ENCODE measurements at places on chromosomes 5 and 9.

GRCh38 chr5:16806711-16807546, 129.2 kb downstream of the MYO10 start:
- no peak for DNase-seq

DNA sequence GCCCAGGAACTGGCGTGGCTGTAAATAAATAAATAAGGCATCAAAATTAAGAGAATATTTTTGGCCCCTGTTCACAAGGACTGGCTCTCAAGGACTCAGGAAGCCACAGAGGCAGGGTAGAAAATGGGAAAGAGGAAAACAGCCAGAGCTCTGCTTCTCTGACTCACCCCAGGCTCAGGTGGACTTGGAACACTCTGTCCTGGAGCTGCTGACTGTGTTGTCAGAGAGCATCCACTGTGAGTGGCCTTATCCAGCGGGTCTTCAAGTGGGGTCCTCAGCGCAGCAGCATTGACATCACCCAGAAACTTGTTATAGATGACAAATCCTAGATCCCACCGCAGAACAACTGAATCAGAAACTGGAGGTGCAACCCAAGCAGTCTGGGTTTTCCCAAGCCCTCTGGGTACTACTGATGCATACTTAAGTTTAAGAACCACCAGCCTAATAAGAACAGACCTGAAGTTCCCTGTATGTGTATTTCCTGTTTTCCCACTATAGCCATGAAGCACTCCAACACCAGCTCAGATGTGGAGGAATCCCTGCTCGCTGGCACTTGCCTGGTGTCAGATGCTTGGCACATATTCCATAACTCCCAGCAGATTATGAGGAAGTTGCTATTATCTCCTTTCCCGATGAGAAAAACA, 20.5 kb downstream of the ADRA1B start:
- no peak for DNase-seq

- no peak for DNase-seq
Observed at GRCh38 chr5:37054391-37054790, 177.8 kb downstream of the NIPBL start.

DNA sequence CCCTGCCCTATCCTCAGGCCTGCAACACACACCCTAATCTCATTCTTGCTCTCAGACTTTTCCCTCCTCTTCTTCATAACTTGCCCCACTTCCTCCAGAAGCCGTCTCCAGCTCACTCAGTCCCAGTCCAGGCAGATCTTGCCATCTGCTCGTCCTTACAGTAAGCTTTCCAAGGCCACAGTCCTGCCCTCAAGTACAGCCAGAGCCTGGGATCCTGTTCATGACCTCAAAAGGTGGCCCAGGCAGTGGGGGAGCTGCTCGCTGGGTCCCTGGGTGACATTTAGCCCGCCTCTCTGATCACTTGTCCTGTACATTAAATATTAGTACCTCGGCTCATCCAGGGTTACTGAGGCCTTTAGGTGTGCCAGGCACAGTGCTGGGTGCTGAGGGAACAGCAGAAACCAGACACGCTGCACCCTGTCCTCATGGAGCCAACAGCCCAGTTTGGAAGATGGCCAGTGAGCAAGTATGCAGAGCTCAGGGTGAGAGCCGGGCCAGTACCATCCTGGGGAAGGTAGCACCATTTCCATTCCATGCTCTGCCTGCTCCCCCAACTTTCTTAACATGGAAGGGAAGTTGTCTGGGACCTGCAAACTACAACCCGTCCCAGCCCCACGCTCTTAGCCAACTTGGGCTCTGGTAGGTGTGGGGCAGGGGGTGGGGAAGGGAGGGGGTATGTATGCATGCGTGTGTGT, 100.4 kb downstream of the C5orf15 start:
- no peak for DNase-seq

DNA sequence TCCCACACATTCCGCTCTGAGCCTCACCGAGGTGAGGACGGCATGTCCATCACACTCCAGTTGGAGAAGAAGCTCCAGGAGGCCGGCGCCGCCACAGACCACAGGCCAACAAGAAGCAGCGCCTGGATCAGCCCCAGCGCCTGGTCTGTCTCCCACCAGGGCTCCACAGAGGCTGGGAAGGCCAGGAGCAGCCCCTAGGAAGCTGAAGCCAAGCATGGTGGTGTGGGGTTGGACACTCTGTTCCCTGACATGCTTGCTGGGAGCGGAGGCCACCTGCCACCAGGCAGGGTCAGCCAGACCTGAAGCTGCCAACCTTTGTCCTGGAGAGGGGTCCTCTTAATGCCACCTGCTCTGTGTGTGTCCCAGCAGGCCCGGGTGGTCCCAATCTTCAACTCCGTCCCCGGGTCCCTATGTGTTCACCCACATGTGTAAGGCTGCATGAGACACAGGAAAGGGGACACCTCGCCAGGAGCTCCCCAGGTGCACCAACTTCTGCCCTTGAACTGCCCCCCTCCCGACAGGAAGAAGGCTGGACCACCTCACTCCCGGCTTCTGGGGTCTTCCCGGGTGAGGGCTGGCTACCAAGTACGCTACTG, 140.1 kb upstream of the PPP1R26 start:
- no peak for DNase-seq

DNA sequence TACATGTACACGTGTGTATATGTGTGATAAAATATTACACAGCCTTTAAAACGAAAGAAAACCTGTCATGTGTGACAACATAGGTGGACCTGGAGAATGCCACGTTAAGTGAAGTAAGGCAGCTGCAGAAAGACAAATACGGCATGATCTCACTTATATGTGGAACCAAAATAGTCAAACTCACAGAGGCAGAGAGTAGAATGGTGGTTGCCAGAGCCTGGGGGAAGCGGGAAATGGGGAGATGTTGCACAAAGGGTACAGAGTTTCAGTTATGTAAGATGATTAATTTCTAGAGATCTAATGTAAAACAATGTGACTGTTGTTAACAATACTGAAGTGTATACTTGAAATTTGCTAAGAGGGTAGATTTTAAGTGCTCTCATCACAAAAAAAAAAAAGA, 34.8 kb downstream of the ADAMTS12 start:
- DNase-seq: no peak

DNA sequence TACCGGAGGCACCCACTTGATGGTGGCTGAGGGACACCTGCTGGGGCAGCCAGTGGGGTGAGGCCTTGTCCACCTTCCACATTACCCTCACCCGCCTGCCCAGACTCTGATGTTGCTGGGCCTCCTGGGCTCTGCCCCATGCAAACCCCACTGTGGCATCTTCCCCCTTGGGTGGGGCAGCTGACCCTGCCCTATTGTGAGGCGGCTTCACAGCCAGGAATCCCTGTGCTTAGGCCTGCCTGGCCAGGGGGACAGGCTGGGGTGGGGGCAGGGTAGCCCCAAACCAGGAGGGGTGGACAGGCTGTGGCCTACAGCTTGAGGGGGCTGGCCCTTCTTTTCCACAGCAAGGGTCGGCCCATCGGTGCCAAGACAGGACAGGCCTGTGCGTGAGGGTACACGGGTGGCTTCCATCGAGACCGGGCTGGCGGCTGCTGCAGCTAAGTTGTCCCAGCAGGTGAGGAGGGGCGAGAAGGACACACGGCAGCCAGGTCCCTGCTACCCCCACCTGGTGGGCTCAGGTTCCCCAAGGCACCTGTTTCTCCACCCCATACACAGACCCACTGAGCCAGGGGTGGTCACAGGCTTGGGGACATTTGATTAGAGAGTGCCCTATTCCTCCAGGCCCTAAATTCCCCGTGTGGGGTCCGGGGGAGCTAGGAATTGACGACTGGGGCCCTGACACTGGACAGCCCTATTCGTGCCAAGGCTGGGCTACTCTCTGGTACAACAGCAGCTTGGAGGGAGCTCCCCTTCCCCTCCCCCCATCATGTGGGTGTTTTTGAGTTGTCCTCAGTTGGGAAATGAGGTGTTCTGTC, 99.2 kb downstream of the PHF2 start:
- DNase-seq: peak; percentile 20

DNA sequence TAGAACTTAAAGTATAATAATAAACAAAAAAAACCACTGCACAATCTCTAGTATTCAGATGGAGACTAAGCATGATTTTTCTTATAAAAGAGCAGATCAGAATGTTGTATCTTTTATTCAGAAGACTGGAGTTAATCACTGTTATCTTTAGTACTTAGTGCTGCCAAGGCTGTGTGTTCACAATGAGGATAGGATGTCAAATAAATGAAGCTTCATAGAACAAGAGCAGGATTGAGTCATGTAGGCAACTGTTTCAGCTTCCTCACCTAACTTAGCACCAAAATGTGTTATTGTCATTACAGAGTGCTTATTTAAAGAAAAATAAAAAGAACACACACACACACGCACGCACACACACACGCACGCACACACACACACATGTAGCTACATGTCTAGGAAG, 58.1 kb upstream of the CDKN2B start:
- DNase-seq: no peak

DNA sequence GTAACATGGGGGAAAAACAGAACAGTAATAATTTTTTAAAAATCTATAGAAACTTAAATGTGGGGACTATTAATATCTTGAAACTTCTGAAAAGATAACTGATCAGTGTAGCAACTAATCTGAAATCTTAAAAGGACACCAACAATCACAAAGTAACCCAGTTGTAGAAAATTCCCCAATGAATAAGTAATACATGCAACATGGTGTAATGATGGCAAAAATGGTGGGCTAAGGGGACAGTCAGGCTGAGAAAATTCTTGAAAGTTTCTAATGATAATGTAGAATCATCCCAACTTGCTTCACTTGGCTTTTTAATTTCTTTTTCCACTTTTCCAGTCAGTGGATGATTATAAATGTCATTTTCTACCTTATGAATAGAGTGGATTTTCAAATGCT, 5.4 kb downstream of the NFIL3 start:
- DNase-seq: no peak

All from ecto neural progenitor cell (in vitro differentiated cells).